Activated naive CD8-positive, alpha-beta T cell treated with anti-CD3 and anti-CD28 coated beads for 36 hours (primary cell): ENCODE measurements at places on chromosomes 5 and 9. TPM values are rescaled to one million over a fixed set of nuclear protein-coding genes. Genes with fewer than 3 reads are reported as not detected.

DNA sequence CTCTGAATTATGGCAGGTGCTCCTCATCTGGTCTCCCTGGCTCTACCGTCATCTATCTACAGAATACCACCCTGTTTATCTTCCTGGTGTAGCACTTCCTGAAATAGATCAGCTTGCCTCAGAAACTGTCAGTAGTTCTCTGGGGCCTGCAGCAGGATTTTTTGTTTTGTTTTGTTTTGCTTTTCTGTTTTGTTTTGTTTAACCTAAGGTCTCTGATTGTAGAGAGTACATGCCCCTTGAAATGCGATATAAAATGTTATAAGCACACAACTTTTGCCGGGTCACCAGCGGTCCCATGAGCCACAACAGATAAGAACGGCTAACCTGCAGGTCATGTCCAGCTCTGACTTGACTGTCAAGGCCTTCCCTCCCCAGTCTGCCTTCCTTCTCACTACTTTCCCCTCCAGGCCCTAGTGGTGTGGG lies 26.6 kb upstream of the CREBRF start:
- H3K27me3 ChIP-seq: no peaks in the 10 kb centered on the region
- peaks cover 22% of the 10 kb centered on the region for H3K36me3 ChIP-seq
- no peak overlapping the region for H3K4me3 ChIP-seq
- peaks cover 20% of the 10 kb centered on the region for H3K4me1 ChIP-seq

The MARCHF3 gene
- 5.7 TPM for total RNA-seq

- peaks cover 2% of the 10 kb centered on the region for H3K36me3 ChIP-seq
- no peak overlapping the region for H3K4me3 ChIP-seq
- DNase-seq: no peak
- H3K4me1 ChIP-seq: no peaks in the 10 kb centered on the region
Observed at GRCh38 chr5:115274584-115274983, 11.9 kb upstream of the PGGT1B start.

GRCh38 chr5:135271533-135272310 lies 127.3 kb downstream of the MACROH2A1 start:
- no peaks in the 10 kb centered on the region for H3K36me3 ChIP-seq
- no peak overlapping the region for H3K4me3 ChIP-seq
- H3K27me3 ChIP-seq: no peaks in the 10 kb centered on the region

DNA sequence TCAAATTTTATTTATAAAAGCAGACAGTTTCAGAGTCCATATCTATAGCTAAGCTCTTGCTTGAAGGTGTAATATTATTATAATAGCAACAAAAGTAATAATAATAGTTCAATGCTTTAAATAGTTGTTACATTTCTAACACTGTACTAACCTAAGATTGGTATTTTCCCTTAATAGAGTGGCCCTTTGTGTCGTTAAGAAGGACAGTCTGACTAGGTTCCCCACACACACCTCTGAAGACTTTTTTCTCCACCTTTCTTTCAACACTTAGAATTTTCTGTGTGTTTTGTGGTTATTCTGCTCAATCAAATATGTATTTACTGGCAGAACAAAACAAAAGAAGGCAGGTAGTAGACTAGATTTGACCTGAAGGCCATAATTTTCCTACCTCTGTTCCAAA lies 223.2 kb upstream of the ACO1 start:
- H3K27ac ChIP-seq: no peak overlapping the region
- H3K27me3 ChIP-seq: no peaks in the 10 kb centered on the region
- DNase-seq: no peak
- no peak overlapping the region for H3K4me3 ChIP-seq
- H3K36me3 ChIP-seq: no peaks in the 10 kb centered on the region

- DNase-seq: no peak
- H3K27ac ChIP-seq: no peak overlapping the region
- H3K27me3 ChIP-seq: no peaks in the 10 kb centered on the region
- H3K4me3 ChIP-seq: no peak overlapping the region
Observed at GRCh38 chr9:105437704-105438103, 10.1 kb upstream of the FSD1L start.

DNA sequence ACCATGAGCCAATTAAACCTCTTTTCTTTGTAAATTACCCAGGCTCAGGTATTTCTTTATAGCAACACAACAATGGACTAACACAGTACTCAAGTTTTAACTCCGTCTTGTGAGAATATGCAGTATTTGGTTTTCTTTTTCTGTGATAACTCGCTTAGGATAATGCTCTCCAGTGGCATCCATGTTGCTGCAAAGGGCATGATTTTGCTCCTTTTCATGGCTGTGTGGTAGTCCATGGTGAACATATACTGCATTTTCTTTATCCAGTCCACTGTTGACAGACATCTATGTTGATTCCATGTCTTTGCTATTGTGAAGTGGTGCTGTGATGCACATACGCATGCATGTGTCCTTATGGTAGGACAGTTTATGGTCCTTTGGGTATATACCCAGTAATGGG lies 10.9 kb downstream of the VPS13A start:
- H3K36me3 ChIP-seq: peaks cover 44% of the 10 kb centered on the region
- no peak for DNase-seq
- H3K27me3 ChIP-seq: no peaks in the 10 kb centered on the region
- no peak overlapping the region for H3K4me3 ChIP-seq
- H3K4me1 ChIP-seq: peaks cover 36% of the 10 kb centered on the region

DNA sequence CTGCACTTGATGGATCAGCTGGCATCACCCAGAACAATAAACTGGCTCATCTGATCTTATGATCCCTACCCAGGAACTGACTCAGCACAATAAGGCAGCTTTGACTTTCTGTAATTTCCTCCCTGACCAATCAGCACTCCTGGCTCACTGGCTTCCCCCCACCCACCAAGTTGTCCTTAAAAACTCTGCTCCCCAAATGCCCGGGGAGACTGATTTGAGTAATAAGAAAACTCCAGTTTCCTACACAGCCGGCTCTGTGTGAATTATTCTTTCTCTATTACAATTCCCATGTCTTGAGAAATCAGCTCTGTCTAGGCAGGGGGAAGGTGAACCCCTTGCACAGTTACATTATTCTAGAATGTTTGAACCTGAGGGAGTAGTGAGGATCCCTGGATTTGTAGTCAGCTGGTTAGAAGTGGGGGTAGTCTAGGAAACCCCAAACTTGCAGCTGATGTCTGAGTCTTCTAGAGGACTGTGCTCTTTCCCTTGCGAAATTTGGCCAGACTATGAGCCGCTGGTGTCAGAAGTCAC lies 111.7 kb upstream of the NEK6 start:
- H3K27me3 ChIP-seq: peaks cover 15% of the 10 kb centered on the region
- H3K4me1 ChIP-seq: no peaks in the 10 kb centered on the region
- no peak overlapping the region for H3K27ac ChIP-seq
- DNase-seq: no peak
- no peaks in the 10 kb centered on the region for H3K36me3 ChIP-seq

GRCh38 chr9:72856972-72857623 lies 95.8 kb downstream of the ALDH1A1 start:
- peaks cover 3% of the 10 kb centered on the region for H3K4me1 ChIP-seq
- no peak overlapping the region for H3K4me3 ChIP-seq
- DNase-seq: no peak
- H3K27ac ChIP-seq: no peak overlapping the region
- no peaks in the 10 kb centered on the region for H3K27me3 ChIP-seq

- H3K27me3 ChIP-seq: peaks cover 5% of the 10 kb centered on the region
- peaks cover 3% of the 10 kb centered on the region for H3K4me1 ChIP-seq
- H3K4me3 ChIP-seq: no peak overlapping the region
- no peak for DNase-seq
Observed at GRCh38 chr5:91098541-91098940, 284.6 kb downstream of the ARRDC3 start.

The SPINK7 gene
- total RNA-seq: not detected

- peak within 1 kb of the TSS; percentile 97 for H3K27ac ChIP-seq
- peak; percentile 98 for DNase-seq
- H3K4me1 ChIP-seq: peaks cover 36% of the 10 kb centered on the region
- peaks cover 6% of the 10 kb centered on the region for H3K27me3 ChIP-seq
Observed at GRCh38 chr5:41903892-41904799, at the start of gene RIMOC1. TSS of gene RIMOC1 (plus strand) at chr5:41904344. CDS start at chr5:41904368, 24 bp downstream.

- peaks cover 38% of the 10 kb centered on the region for H3K4me1 ChIP-seq
- H3K27ac ChIP-seq: peak overlapping the region; percentile 99
- H3K36me3 ChIP-seq: no peaks in the 10 kb centered on the region
- peak; percentile 70 for DNase-seq
- no peaks in the 10 kb centered on the region for H3K27me3 ChIP-seq
Observed at GRCh38 chr9:124286292-124286931, 28.7 kb downstream of the NEK6 start.

- H3K4me1 ChIP-seq: no peaks in the 10 kb centered on the region
- H3K27me3 ChIP-seq: no peaks in the 10 kb centered on the region
- H3K36me3 ChIP-seq: no peaks in the 10 kb centered on the region
Observed at GRCh38 chr9:72401396-72401795, 36.4 kb upstream of the ZFAND5 start.

- H3K27me3 ChIP-seq: no peaks in the 10 kb centered on the region
- H3K36me3 ChIP-seq: peaks cover 27% of the 10 kb centered on the region
- H3K4me1 ChIP-seq: peaks cover 12% of the 10 kb centered on the region
- peak; percentile 23 for DNase-seq
- H3K4me3 ChIP-seq: no peak overlapping the region
Observed at GRCh38 chr9:33988219-33988890, 60.3 kb downstream of the UBAP2 start.

DNA sequence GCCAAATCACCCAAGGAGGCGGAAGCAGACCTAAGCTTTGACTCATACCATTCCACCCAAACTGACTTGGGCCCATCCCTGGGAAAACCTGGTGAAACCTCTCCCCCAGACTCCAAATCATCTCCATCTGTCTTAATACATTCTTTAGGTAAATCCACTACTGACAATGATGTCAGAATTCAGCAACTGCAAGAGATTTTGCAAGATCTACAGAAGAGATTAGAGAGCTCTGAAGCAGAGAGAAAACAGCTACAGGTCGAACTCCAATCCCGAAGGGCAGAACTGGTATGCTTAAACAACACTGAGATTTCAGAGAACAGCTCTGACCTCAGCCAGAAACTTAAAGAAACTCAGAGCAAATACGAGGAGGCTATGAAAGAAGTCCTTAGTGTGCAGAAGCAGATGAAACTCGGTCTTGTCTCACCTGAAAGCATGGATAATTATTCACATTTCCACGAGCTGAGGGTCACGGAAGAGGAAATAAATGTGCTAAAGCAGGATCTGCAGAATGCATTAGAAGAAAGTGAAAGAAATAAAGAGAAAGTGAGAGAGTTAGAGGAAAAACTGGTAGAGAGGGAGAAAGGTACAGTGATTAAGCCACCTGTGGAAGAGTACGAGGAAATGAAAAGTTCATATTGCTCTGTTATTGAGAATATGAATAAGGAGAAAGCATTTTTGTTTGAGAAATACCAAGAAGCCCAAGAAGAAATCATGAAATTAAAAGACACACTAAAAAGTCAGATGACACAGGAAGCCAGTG lies 15.8 kb upstream of the TTC23L start:
- H3K4me3 ChIP-seq: no peak overlapping the region
- H3K27me3 ChIP-seq: peaks cover 3% of the 10 kb centered on the region
- DNase-seq: no peak
- no peak overlapping the region for H3K27ac ChIP-seq
- no peaks in the 10 kb centered on the region for H3K4me1 ChIP-seq

The SNX18 gene
- 7.4 TPM for total RNA-seq

- H3K4me3 ChIP-seq: no peak overlapping the region
- no peaks in the 10 kb centered on the region for H3K27me3 ChIP-seq
- H3K4me1 ChIP-seq: no peaks in the 10 kb centered on the region
- no peak overlapping the region for H3K27ac ChIP-seq
- no peaks in the 10 kb centered on the region for H3K36me3 ChIP-seq
Observed at GRCh38 chr5:30894811-30895210, 298.7 kb upstream of the CDH6 start.

The PCDHGA9 gene
- not detected for total RNA-seq

GRCh38 chr5:38675443-38675842 lies 119.0 kb upstream of the LIFR start:
- no peak overlapping the region for H3K27ac ChIP-seq
- no peak for DNase-seq
- no peak overlapping the region for H3K4me3 ChIP-seq
- no peaks in the 10 kb centered on the region for H3K36me3 ChIP-seq

The SLC34A1 gene
- not detected for total RNA-seq

GRCh38 chr5:176379881-176380280 lies 8.5 kb downstream of the NOP16 start:
- H3K4me3 ChIP-seq: no peak overlapping the region
- no peaks in the 10 kb centered on the region for H3K27me3 ChIP-seq
- no peak for DNase-seq
- peaks cover 38% of the 10 kb centered on the region for H3K36me3 ChIP-seq

DNA sequence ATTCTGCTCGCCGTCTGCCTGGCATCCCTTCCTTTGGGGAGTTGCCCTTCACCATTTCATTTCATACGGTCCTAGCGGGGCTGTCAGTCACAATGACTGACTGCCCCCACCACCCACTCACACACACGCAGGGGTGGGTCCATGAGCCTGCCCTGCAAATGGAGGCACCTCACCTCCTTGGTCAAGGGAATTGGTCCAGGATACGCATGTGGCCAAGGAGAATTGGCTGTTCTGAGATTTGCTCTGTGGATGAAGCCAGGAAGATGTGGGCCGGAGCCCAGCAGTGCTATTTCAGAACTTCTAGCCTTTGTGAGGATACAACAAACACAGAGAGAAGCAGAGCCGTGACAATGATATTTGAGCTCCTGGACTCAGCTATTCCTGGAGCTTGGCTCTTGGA lies 17.0 kb downstream of the C1QTNF2 start:
- H3K27me3 ChIP-seq: no peaks in the 10 kb centered on the region
- DNase-seq: no peak
- no peak overlapping the region for H3K4me3 ChIP-seq
- H3K4me1 ChIP-seq: no peaks in the 10 kb centered on the region

DNA sequence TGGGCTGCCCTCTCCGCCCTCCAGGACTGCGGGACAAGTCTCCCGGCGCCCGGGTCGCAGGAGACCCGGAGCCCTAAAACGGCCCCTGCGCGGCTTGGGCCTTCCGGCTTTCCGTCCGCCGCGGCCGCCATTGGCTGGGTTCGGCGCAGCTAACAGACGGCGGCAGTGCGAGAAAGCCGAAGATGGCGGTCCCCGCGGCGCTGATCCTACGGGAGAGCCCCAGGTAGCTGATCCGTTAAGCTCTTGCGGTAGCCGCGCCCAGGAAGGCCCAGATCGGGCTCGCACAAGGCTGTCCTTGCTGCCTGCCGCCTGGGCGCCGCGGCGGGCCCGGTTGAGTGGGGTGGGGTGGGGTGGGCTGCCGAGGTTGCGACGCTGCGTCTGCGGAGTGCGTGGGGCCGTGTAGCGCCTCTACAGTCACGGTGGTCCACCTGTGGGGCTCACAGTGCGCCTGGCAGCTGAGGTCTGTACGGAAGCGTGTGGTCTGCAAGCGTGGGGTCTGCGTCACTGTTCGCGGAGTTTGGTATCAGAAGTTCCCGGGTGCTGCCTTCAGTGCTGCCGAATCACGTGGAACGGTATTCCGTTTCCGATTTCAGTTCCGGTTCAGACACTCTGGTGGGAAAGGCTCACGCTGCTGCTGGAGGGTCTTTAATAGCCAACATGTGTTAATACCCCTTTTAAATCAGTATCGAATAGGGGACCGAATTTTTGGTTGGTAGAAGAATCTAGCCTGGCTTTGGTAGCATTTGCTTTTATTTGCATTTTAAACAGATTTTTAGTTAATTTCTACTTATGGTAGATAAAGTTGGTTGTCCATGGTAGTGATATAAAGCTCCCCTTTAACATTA lies at the start of gene COMMD10:
Gene COMMD10, plus strand, starts transcription at position 155 of the 845 bp plus-strand sequence.
- H3K36me3 ChIP-seq: peaks cover 43% of the 10 kb centered on the region
- H3K4me1 ChIP-seq: peaks cover 51% of the 10 kb centered on the region
- peak within 1 kb of the TSS; percentile 89 for H3K4me3 ChIP-seq
- DNase-seq: peak; percentile 82
- H3K27me3 ChIP-seq: no peaks in the 10 kb centered on the region
